Activated CD8-positive, alpha-beta memory T cell treated with anti-CD3 and anti-CD28 coated beads for 1 hour (primary cell): ENCODE measurements at places on chromosomes 4 and X.

DNA sequence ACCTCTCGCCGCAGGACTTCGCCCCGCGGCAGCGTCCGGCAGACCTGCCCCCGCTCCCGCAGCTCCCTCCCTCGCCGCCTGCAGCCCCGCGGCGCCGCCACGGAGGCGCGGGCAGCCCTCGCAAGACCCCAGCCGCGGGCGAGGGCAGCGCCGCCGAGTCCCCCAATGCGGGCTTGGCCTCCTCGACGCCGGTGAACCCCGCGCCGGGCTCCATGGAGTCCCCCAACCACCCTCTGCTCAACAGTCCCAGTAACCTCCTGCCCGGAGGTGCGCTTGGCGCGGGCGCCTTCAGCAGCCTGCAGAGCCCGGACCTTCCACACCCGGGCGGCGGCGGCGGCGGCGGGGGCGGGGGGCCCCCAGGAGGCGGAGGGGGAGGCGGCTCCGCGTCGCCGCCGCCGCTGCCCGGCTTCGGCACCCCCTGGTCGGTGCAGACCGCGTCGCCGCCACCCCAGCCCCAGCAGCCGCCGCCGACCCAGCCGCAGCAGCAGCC, 1.2 kb downstream of the CPEB2 start:
- peak; percentile 43 for DNase-seq

DNA sequence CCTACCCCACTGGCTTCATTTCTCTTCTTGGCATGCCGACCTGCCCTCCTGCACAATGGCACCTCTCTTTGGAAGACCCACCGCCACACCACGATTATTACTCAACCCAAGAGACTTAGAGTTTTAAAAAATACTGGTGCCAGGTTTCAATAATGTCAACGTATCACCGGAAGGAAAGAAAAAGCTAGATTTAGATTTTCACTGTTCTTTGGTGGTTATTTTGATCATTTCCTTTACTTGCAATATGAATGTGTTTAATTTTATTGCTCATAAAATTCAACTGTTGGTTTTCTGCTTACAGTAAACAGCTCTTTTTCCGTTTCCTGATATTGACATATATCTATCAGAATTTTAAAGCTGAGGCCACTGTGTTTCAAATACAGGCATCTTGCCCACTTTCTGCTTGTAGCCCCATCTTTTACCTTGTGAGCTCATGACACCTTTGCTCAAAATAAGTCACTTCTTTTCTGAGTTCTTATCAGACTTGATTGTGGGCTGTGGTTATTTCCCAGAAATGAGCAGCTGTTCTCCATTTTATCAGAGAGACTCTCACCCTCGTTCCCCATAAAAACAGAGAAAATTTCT, 439.1 kb downstream of the INPP4B start:
- DNase-seq, result no peak

GRCh38 chrX:41409006-41409405, 38.1 kb upstream of the NYX start:
- no peak for DNase-seq

DNA sequence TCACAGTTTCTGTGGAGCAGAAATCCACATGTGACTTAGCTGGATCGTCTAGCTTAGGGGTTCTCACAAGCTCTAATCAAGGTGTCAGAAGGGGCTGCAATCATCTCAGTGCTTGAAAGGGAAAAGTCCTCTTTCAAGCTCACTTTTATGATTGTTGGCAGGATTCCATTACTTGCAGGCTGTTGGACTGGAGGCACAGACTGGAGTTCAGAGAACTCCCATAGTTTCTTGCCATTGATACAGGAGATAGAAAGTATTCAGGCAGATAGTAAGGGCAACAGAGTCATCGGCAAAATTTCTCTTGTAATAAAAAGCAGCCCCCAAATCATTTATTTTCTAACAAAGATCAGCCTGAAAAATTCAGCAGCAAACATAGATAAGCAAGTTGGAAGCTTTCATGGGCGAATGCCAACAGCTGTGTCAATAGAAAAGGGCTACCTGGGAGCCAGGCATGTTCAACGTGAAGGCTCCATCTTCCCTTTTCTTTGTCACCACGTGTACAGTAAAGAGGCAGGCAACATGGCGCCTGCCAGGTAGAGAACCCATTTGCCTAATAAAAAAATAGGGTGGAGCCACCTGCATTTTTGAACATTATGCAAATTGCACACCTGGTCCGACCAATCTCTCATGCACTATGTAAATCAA, 64.4 kb downstream of the CXCL13 start:
- no peak for DNase-seq

- DNase-seq, result no peak
Observed at GRCh38 chr4:1360423-1361283, 13.6 kb downstream of the UVSSA start.

DNA sequence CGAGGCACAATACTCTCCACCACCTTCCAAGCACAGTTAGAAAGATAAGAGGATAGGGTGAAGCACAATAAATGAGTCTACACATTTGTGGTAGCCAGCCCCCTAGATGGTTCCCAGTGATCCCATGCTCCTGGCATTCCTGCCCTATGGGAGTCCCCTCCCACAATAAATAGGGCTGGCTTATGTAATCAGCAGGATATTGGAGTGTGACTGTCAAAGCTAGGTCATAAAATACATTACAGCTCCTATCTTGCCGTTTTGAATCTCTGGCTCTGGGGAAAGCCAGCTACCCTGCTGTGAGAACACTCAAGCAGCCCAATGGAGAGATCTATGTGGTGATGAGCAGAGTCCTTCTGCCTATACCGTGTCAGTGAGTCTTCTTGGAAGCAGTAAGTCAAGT, 198.7 kb upstream of the NOCT start:
- DNase-seq, result no peak

GRCh38 chrX:131146702-131147101, 88.6 kb downstream of the ARHGAP36 start:
- no peak for DNase-seq

- DNase-seq, result no peak
Observed at GRCh38 chr4:151887031-151887815, 126.4 kb upstream of the GATB start.

GRCh38 chr4:80921441-80921840, 109.1 kb upstream of the BMP3 start:
- DNase-seq, result no peak

DNA sequence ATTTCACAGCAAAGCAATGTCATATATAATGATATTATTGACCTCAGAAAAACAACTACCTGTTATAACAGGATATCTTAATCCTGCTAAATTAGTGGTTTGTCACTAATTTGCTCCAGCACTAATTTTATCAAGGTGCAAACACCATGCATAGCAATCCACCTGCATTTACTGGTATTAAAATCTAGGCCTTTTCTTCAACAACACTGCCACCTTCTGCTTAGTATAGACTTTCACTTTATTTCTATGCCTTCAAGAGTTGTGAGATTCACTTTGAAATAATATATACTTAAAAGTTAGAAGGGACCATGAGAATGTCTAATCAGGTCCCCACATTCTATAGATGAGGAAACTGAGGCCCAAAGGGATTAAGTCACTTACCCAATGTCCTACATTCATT, 82.1 kb upstream of the IQCM start:
- DNase-seq, result no peak

- DNase-seq, result no peak
Observed at GRCh38 chrX:120200851-120201250, 42.4 kb downstream of the RHOXF2 start.

DNA sequence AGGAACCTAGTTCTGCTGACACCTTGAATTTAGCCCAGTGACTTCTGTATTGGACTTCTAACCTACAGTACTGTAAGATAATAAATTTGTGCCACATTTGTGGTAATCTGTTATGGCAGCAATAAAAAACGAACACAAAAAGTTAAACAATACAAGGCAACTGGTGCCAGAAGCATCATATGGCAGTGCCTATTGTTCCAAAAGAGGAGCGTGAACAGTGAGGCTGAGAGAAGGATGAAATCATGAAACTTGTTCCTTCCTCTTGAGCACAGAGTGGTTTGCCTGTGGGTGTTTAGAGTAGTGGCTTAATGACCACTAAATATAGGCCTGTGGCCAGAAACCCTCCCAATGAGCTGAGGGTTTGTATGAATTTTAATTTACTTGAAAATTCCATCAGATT, 69.7 kb upstream of the PGRMC2 start:
- no peak for DNase-seq
